Neural crest cell (in vitro differentiated cells): ENCODE measurements at places on chromosomes 16 and 17.

GRCh38 chr17:77709594-77709993 is 248.9 kb upstream of the TNRC6C start:
- no peak for DNase-seq

- no peak for DNase-seq
Observed at GRCh38 chr17:36089888-36090836, at the start of gene CCL3. TSS of gene CCL3 (minus strand) at chr17:36090143. CDS start at chr17:36090058, 85 bp downstream.

DNA sequence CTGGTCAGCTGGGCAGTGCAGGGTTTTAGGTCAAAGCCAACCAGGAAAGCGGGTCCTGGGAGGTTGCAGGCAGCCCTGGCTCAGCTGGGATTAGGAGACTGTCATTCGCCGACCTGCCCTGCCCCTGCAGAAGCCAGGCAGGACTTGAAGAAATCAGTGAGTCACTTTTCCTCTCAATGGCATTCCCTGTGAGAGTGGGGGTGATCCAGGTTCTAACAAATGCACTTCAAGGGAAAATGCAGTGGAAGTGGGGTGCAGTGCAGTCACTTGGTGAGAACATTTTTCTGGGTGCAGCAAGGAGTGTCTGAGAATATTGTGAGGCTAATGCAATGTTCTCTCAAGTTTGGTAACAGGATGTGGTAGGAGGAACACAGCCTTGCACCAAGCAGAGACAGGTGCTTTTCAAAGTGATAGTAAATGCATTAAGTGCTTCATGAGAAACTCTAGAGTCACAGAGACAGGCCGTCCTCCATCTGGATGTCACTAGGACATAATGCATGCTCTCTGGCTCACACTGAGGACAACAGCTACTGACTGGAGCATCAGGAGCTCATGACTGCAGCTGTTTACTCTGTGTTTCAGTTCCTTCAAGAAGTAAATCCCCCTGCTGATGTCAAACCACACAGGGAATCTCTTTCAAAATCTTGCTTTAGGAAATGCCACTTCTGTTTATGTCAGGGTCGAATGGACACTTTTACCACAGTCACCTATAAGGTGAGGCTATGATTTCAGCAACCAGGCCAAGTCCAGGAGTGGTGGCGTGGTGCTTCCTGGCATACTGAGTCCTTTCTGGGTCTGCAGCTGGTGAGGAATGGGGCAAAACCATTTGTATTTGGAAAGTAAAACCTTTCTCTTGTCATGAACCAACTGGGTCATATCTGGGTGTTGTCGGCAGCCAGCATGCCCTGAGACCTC is 16.7 kb downstream of the CDK5R1 start:
- DNase-seq, result no peak

- DNase-seq, result no peak
Observed at GRCh38 chr17:49521471-49522356, 26.6 kb downstream of the NGFR start.

- no peak for DNase-seq
Observed at GRCh38 chr17:35733366-35733765, 1.9 kb downstream of the RASL10B start.

DNA sequence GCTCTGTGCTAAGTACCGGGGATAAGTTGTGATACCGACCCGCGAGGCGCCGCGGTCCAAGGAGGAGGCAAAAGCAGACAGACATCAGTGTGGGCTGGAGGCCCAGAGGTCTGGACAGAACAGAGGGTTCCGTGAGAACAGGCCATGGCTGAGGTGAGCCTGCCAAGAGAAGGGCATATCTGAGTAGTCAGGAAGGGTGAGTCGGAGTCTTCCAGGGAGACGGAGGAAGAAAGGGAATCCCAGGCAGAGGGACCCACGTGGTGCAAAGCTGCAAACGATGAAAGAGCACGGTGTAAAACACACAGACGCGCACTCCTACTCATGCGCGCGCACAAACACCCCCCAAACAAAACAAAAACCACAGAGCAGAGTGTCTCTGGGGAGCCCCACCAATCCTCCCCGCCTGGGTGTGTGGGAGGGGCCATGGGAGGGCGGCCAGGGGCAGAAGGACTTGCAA is 18.1 kb downstream of the RHBDL3 start:
- DNase-seq, result no peak

GRCh38 chr17:5892921-5893675 is 177.1 kb upstream of the WSCD1 start:
- DNase-seq, result no peak

- no peak for DNase-seq
Observed at GRCh38 chr16:81384006-81384405, 60.6 kb upstream of the CMIP start.

GRCh38 chr16:12709807-12710206 is 93.9 kb downstream of the CPPED1 start:
- no peak for DNase-seq

DNA sequence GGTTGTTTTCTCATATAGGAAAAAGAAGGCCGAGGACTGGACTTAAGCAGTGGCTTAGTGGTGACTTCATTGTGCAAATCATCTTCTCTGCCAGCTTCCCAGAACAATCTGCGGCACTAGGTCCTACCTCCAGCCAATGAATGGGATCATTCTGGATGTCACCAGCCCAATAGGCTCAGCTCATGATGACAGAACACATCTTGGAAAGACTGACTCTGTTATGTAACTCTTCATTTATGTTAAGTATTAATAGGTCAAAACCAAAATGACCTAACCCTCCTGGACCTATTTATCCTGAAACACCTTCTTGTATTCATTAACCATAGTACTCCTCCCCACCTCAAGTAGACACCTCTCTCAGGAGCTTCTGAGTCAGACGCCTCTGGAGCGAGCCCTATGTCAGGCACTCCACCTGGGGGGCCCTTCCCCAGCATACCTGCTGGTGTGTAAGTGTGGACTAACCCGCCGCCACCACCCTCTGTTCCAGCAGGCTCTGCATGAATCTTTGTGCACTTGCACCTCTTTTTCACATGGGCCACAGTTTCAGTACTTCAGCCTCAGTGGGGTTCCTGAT is 7.2 kb downstream of the ARL2BP start:
- no peak for DNase-seq

GRCh38 chr16:52568983-52569690 is 22.2 kb upstream of the TOX3 start:
- DNase-seq, result no peak

- no peak for DNase-seq
Observed at GRCh38 chr17:80358861-80359260, 56.1 kb upstream of the ENDOV start.

- DNase-seq, result no peak
Observed at GRCh38 chr17:73551759-73552158, 92.5 kb downstream of the SDK2 start.

GRCh38 chr16:66020046-66020445 is 346.4 kb upstream of the CDH5 start:
- DNase-seq, result no peak

DNA sequence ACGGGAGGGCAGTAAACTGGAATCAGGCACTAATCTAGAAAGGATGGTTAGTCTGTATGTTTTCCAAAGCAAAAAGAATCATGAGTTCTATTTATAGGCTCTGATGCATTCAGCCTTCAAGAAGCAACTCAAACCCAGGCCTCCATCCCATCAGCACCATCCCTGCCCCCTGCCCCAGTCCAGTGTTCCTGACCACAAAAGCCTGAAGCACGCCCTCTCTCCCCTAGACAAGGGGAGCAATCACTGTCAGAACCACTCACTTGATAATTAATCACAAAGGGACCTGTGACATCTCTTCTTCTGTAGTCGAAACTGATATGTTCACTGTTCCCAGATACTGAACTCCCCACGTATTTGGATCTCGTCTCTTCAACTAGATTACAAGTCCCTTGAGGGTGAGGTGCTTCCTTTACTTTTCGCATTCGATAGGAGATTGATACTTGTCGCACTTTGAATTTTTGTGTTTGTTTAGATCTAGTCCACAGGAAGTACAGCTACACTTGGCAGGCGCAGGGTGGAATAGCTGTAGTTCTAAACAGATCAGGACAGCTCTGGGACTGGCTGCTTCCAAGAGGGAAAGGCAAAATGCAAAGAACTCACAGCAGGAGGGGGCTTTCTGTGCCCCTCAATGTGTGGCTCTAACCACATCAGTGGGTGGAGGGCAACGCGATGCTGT is 36.4 kb upstream of the CCDC182 start:
- no peak for DNase-seq

DNA sequence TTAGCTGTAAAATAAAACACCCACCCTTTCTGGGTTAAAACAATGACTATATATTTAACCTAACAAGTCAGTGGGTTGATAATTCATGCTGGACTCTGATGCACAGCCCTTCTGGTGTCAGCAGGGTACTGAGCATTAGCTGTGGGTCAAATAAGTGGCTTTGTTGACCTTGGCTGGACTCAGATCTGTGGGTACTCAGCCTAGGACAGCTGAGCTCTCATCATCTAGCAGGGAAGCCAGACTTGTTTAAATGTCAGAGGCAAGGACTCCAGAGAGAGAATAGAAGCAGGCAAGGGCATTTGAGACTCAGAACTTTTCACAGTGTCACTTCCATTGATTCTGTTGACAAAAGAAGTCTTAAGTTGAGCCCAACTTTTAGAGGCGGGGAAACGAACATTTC is 1063.8 kb upstream of the CDH8 start:
- peak; percentile 1 for DNase-seq

GRCh38 chr16:29663016-29663806 is at the start of gene SPN:
TSS of gene SPN (plus strand) at chr16:29663247. CDS start at chr16:29663729, 482 bp downstream.
- no peak for DNase-seq
